ENCODE measurements at places on chromosomes 4 and X. TPM values are rescaled to one million over a fixed set of nuclear protein-coding genes. Genes with fewer than 3 reads are reported as not detected.

PDGFC gene
- total RNA-seq = 0.97 TPM

GLRA3 gene
- not detected for total RNA-seq

PHEX gene
- 0.32 TPM for total RNA-seq

ZNF630 gene
- total RNA-seq = 0.65 TPM

MPP1 gene
- total RNA-seq = 29.1 TPM

COL25A1 gene
- total RNA-seq = 0.16 TPM

PRDM5 gene
- 3.1 TPM for total RNA-seq

TMEM150C gene
- 9.8 TPM for total RNA-seq

SPANXN5 gene
- not detected for total RNA-seq

PRMT9 gene
- total RNA-seq = 13.2 TPM

TLR3 gene
- 1.9 TPM for total RNA-seq

MAMLD1 gene
- 1.5 TPM for total RNA-seq

CLCN4 gene
- 3.1 TPM for total RNA-seq

BEX1 gene
- total RNA-seq = 0.32 TPM

AMOT gene
- 0.97 TPM for total RNA-seq

BRCC3 gene
- 12.6 TPM for total RNA-seq

MAGEC2 gene
- total RNA-seq = not detected

KCNIP4 gene
- total RNA-seq = not detected

Measured in bladder microvascular endothelial cell (primary cell).